ENCODE measurements at places on chromosomes 3 and 15.
A peak's percentile ranks its signal among the peaks of the same experiment; 100 is the strongest.

GRCh38 chr15:93138681-93139250 is 49.8 kb upstream of the RGMA start:
- H3K4me3 ChIP-seq, result no peak overlapping the region
- DNase-seq, result no peak
- H3K27me3 ChIP-seq, result no peaks in the 10 kb centered on the region

GRCh38 chr3:45657853-45658252 is 31.3 kb upstream of the SACM1L start:
- H3K27ac ChIP-seq, result no peak overlapping the region
- H3K36me3 ChIP-seq, result no peaks in the 10 kb centered on the region
- no peak overlapping the region for H3K4me3 ChIP-seq

- no peak for DNase-seq
- no peak overlapping the region for H3K27ac ChIP-seq
- no peak overlapping the region for H3K4me3 ChIP-seq
- H3K36me3 ChIP-seq, result no peaks in the 10 kb centered on the region
- no peaks in the 10 kb centered on the region for H3K27me3 ChIP-seq
These were observed 88.3 kb upstream of the ACP3 start for GRCh38 chr3:132228923-132229322.

DNA sequence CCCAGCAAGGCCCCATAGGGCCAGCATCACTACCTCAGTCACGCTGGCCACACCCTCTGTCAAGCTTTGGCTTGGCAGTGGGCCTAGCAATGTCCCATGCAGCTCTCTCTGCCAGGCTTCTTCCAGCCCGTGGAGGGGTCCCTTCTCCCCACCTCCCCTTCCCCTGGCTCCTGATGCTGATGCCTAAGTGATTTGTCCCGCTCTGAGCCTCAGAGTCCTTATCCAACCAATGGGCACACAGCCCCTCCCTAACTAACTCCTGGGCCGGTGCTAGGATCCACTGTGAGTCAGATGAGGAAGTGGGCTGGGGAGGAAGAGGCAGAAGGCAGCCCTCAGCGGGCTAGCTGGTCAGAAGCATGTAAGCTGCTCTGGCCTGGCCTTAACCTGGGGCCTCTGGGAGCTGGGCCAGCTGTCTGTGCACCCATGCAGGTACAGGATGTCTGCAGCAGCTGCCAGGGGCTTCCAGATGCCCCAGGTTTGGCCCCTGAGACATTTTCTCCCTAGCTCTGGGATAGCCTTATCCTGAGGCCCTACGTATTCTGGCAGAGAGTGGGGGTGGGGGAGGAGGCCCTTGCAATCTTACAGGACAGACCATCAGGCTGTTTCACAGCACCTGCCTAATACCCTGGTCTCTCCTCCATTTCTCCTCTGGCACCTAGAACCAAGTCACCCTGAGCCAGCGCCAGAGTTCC is 740 bp upstream of the ZBTB47 start:
- H3K27me3 ChIP-seq, result no peaks in the 10 kb centered on the region
- peak overlapping the region; percentile 95 for H3K4me3 ChIP-seq
- H3K27ac ChIP-seq, result peak overlapping the region; percentile 99
- peaks cover 3% of the 10 kb centered on the region for H3K36me3 ChIP-seq

- no peak overlapping the region for H3K4me3 ChIP-seq
- no peaks in the 10 kb centered on the region for H3K4me1 ChIP-seq
- H3K27me3 ChIP-seq, result no peaks in the 10 kb centered on the region
- no peak overlapping the region for H3K27ac ChIP-seq
These were observed 133.6 kb downstream of the TJP1 start for GRCh38 chr15:29688506-29689286.

- H3K4me3 ChIP-seq, result no peak overlapping the region
- no peak for DNase-seq
- no peak overlapping the region for H3K27ac ChIP-seq
- no peaks in the 10 kb centered on the region for H3K36me3 ChIP-seq
- H3K27me3 ChIP-seq, result no peaks in the 10 kb centered on the region
These were observed 140.2 kb upstream of the SETMAR start for GRCh38 chr3:4163011-4163410.

DNA sequence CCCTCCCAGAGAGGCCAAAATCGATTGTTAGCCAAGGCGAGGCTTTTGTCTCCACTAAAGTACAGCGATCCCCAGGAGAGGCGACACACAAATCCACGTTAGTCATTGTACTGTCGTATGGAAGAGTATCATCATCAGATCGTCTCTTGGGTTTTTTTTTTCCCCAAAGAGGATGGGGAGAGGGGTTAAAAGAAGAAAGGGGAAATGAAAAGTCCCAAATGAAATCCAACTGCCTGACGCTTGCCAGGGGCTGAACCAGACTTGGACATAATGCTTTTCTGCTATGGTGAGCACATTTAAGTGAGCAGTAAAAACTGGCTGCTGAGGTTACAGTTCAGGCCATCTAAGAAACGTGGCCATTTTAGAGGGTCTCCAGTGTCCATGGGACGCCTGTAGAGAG is 37.9 kb upstream of the CTSH start:
- no peaks in the 10 kb centered on the region for H3K36me3 ChIP-seq
- no peak overlapping the region for H3K4me3 ChIP-seq
- H3K27ac ChIP-seq, result no peak overlapping the region
- peaks cover 3% of the 10 kb centered on the region for H3K4me1 ChIP-seq
- no peak for DNase-seq

GRCh38 chr3:122942937-122943827 is 84.4 kb downstream of the SEMA5B start:
- no peak overlapping the region for H3K27ac ChIP-seq
- no peaks in the 10 kb centered on the region for H3K36me3 ChIP-seq
- peaks cover 18% of the 10 kb centered on the region for H3K4me1 ChIP-seq
- no peaks in the 10 kb centered on the region for H3K27me3 ChIP-seq

GRCh38 chr3:114221165-114221880 is 16.1 kb downstream of the ZNF80 start:
- H3K4me1 ChIP-seq, result no peaks in the 10 kb centered on the region
- no peaks in the 10 kb centered on the region for H3K27me3 ChIP-seq
- H3K4me3 ChIP-seq, result no peak overlapping the region
- DNase-seq, result no peak

GRCh38 chr15:65318870-65319356 is 14.4 kb downstream of the RNU5B-1 start:
- H3K4me3 ChIP-seq, result no peak overlapping the region
- no peak overlapping the region for H3K27ac ChIP-seq
- no peaks in the 10 kb centered on the region for H3K36me3 ChIP-seq
- DNase-seq, result peak; percentile 84
- H3K4me1 ChIP-seq, result no peaks in the 10 kb centered on the region

DNA sequence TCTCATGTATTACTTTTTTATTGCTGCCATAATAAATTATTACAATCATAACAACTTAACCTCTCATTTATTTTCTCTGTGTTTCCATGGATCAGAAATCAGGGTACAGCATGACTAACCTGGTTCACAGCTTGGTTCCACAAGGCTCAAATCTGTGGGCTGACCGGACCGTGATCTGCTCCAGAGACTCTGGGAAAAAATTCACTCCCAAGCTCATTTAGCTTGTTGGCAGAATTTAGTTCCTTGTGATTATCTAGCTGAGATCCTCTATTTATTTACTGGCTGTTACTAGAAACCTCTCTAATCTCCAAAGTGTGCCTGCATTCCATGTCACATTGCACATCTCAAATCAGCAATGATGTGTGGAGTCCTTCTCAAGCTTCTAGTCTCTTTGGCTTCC is 386.6 kb downstream of the DIPK2A start:
- no peaks in the 10 kb centered on the region for H3K4me1 ChIP-seq
- no peaks in the 10 kb centered on the region for H3K36me3 ChIP-seq
- H3K27me3 ChIP-seq, result no peaks in the 10 kb centered on the region

DNA sequence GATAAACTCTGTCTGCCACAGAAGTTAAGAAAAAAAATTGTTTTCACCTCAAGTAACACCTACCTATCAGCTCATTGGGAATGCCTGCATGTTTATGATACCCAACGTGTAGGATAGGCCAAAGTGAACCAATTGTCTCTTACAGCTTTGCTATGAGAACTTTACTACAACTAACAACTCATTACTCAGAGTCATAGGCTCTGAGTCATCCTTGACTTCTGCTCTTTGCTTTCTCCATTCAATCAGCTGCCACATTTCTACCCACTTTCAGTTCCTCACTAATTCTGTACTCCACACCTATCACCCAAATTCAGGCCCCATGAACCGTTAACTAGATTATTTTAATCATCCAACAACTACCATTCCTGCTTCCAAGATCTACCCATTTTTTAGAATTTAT is 843.9 kb downstream of the TUSC7 start:
- H3K4me3 ChIP-seq, result no peak overlapping the region
- no peaks in the 10 kb centered on the region for H3K27me3 ChIP-seq
- H3K4me1 ChIP-seq, result no peaks in the 10 kb centered on the region
- DNase-seq, result no peak

- no peaks in the 10 kb centered on the region for H3K27me3 ChIP-seq
- no peaks in the 10 kb centered on the region for H3K36me3 ChIP-seq
- H3K4me3 ChIP-seq, result no peak overlapping the region
- no peaks in the 10 kb centered on the region for H3K4me1 ChIP-seq
- DNase-seq, result no peak
- no peak overlapping the region for H3K27ac ChIP-seq
These were observed 175.0 kb downstream of the CFAP20DC start for GRCh38 chr3:58874795-58875194.

GRCh38 chr3:47613722-47614121 is 35.1 kb upstream of the CSPG5 start:
- peaks cover 44% of the 10 kb centered on the region for H3K4me1 ChIP-seq
- no peaks in the 10 kb centered on the region for H3K27me3 ChIP-seq
- H3K36me3 ChIP-seq, result peaks cover 35% of the 10 kb centered on the region
- H3K27ac ChIP-seq, result no peak overlapping the region
- DNase-seq, result no peak

- H3K36me3 ChIP-seq, result no peaks in the 10 kb centered on the region
- no peak for DNase-seq
- no peaks in the 10 kb centered on the region for H3K27me3 ChIP-seq
- peaks cover 14% of the 10 kb centered on the region for H3K4me1 ChIP-seq
These were observed 24.0 kb downstream of the PLSCR4 start for GRCh38 chr3:146226881-146227280.

- H3K4me3 ChIP-seq, result no peak overlapping the region
- no peak for DNase-seq
- no peaks in the 10 kb centered on the region for H3K27me3 ChIP-seq
- no peaks in the 10 kb centered on the region for H3K4me1 ChIP-seq
- peaks cover 74% of the 10 kb centered on the region for H3K36me3 ChIP-seq
These were observed 230.2 kb downstream of the GBE1 start for GRCh38 chr3:81531263-81531662.

GRCh38 chr3:113717818-113718217 is 21.4 kb upstream of the USF3 start:
- H3K36me3 ChIP-seq, result peaks cover 20% of the 10 kb centered on the region
- H3K27me3 ChIP-seq, result no peaks in the 10 kb centered on the region
- no peak overlapping the region for H3K27ac ChIP-seq
- no peak overlapping the region for H3K4me3 ChIP-seq

DNA sequence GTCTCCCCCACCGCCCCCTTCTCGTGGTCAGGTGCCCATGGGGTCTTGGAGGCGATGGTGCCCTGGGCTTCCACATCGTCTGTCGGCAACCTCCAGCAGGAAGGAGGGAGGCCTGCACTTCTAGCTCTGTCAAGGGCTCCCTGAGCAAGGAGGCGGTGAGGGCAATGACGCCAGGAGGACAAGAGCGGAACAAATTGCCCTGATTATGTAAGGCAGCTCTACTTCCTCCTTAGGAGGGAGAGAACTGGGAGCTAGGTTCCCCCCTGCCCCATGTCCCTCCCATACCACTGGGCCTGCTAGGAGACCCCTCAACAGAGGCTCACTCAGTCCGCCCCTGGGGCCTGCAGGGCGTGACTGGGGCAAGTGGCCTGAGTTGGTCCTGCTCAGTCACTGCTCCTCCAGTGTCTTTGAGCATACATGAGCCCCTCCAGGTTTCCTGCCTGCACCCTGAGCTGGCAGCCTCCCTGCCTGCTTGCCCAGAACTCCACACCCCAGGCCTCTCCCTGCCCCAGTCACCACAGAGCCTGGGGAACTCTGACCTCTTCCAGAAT is 56.1 kb downstream of the CACNA2D2 start:
- H3K4me1 ChIP-seq, result no peaks in the 10 kb centered on the region
- no peak for DNase-seq
- H3K4me3 ChIP-seq, result no peak overlapping the region
- no peaks in the 10 kb centered on the region for H3K36me3 ChIP-seq

DNA sequence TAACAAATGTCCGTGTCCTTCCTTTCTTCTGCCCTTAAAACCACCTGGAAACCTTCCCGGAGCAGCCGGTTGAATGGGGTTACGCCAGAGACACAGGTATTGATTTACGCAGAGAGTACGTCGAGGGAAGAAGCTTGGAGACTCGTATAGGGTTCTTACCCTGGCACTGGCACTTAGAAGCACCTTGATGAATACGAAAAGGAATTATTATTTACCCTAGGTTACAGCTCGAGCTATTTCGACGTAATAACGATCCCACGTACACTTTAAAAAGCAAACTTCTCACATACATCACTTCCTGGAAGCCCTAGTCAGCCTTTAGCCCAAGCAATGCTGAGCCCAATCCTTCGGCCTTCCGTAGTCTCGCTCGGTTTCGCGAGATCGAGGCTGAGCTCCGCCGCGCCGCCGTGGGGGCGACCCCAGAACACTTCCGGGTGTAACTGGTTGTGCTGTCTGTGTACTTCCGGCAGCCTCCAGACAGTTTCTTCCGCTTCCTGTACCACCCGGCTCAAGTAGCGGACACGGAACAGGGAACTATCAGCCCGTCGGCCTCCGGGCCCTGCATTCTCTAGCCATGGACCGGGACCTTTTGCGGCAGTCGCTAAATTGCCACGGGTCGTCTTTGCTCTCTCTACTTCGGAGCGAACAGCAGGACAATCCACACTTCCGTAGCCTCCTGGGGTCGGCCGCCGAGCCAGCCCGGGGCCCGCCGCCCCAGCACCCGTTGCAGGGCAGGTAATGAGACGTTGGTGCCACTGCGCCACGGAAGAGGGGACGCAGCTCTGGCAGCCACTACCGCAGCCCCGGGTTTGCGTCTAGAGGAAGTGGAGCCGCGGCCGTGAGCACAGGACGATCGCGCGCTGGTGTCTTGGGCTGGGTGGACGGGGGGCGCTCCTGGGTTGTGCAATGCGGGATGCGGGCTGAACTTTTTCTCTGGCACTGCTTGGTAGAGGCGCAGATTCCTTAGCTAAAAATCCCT is at the start of gene TTC14:
TTC14 (plus strand) TSS at position 476 of the 979 bp plus-strand sequence; CDS start at position 575, 99 bp downstream.
- peak; percentile 94 for DNase-seq
- no peaks in the 10 kb centered on the region for H3K4me1 ChIP-seq
- peak within 1 kb of the TSS; percentile 68 for H3K27ac ChIP-seq
- peaks cover 28% of the 10 kb centered on the region for H3K36me3 ChIP-seq
- peak within 1 kb of the TSS; percentile 87 for H3K4me3 ChIP-seq

- no peak overlapping the region for H3K4me3 ChIP-seq
- no peak overlapping the region for H3K27ac ChIP-seq
- DNase-seq, result no peak
- no peaks in the 10 kb centered on the region for H3K36me3 ChIP-seq
- H3K27me3 ChIP-seq, result no peaks in the 10 kb centered on the region
These were observed 463.5 kb downstream of the RAP2B start for GRCh38 chr3:153625506-153625905.

- H3K4me3 ChIP-seq, result no peak overlapping the region
- H3K4me1 ChIP-seq, result peaks cover 5% of the 10 kb centered on the region
- H3K27me3 ChIP-seq, result no peaks in the 10 kb centered on the region
- DNase-seq, result no peak
These were observed 72.5 kb downstream of the OSBPL10 start for GRCh38 chr3:31908391-31909097.
